ENCODE measurements at places on chromosomes 5 and 9.

- peak; percentile 15 for DNase-seq
Measured at GRCh38 chr5:156934450-156935211, 28.4 kb downstream of the TIMD4 start.

DNA sequence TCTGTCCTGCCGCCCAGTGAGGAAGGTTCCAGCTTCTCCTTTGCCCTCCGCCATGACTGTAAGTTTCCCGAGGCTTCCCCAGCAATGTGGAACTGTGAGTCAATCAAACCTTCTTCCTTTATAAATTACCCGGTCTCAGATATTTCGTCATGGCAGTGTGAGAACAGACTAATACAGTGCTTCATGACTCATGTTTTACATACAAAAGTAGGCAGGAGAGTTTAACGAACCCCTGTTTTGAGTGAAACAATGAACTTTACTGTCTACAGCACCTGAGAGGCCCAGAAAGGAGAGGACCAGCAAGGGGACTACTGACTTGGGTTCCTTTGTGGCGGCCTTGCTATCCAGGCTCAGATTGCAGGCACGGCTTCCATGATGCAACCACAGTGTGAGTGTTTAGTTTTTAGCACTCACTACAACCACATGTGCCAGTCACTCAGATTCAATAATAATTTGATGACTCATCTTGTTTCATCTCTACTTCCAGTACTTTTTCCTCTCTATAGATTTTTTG is 139.1 kb upstream of the CLINT1 start:
- DNase-seq = no peak

DNA sequence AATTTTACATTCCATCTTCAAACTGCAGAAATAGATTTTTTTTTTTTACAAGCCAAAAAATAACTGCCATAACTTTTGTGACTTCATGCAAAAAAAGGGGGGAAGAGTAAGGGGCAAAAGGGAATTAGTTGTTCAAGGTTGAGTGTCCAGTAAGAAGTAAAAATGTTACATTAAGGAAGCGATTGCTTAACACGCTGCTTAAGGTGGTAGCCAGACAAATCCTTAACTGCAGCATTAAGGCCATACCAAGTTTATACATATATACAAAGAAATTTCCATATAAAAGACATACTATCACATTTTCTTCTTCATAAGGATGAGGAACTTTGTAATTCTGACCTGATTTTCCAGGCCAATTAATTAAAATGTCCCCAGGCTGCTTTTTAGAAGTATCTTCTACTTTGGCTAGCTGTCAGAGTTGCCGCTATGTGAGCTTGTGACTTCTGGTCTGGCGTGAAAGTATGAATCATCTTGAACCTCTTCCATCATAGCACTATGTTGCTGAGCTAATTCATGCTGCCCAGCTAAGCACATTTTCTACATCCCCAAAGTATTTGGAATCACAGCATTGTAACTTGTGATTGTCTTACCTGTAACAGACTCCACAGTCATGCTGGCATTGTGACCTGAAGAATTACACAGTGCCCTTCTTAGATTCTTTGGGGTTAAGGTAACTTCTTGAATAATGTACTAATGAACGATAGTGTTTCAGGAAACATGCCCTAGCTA is 40.0 kb downstream of the G3BP1 start:
- no peak for DNase-seq

- no peak for DNase-seq
Measured at GRCh38 chr5:145360936-145361335, 474.2 kb downstream of the PRELID2 start.

GRCh38 chr5:60633341-60633740 is 66.6 kb downstream of the DEPDC1B start:
- DNase-seq = no peak

DNA sequence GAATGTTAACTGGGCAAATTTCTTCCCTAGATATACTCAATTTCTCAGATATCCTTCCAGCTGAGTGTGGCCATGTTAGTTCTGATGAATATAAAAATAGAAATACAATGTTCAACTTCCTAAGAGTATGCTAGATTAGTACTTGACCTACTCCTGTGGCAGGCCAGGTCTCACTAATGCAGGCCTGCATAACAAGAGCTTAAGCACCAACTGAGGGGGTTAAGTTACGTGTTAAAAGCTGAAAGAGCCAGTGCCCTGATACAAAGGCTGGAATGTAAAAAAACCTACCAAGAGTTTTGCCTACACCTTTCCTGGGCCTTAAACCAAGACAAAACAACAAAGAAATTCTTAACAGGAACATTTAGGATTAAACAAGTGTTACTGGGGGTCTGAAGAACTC is 102.8 kb downstream of the MRPS30 start:
- no peak for DNase-seq

- no peak for DNase-seq
Measured at GRCh38 chr5:2556375-2556966, 195.0 kb downstream of the IRX2 start.

DNA sequence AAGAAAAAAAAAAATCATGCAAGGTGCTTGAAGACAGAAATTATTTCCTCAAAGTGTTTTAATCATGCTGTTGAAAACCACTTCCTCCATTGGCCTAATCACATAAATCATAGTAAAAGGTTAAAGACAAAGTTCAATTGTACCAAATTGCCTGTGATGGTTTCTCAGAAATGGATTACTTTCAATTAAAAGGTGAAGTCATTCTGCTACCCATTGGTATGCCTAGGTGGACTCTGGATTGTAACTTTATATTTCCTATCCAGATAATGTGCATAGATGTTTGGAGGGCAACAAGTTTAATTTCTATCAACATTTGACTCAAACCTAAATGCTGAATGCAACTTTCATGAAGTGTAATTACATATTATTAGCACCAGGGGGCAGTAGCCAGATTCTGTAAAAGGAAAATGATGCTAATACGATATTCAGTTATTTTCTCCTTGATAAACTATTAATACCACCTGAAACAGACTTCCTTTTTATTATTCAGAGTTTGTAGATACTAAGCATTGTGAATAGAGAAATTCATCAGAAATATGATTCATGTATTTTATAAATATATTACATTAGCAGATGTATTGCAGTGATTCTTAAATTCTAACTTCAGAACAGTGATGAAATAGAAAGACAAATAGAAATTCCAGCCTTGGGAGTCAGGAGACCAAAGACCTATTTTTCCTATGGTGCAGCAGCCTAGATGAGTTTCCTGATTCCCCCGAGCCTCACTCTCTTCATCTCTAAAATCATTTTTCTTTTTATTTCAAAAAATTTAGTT is 148.2 kb downstream of the CAAP1 start:
- no peak for DNase-seq

DNA sequence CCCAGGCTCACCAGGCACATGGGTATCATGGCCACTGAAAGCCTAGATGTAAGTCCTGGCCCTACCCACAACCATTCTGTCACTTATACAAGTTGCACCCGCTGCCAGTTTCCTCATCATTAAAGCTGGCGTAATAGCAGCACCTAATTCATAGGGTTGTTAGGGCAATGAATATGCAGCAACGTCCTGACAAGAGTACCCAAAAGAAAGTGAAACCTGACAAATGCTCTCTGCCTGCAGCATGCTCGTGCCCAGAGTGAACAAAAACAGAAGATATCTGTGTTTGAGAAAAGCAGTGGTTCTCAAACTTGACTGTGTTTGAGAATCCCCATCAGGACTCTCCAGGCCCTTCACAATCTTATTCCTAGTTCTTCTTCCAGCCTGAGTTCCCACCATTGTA is 632.4 kb downstream of the SEMA5A start:
- no peak for DNase-seq

DNA sequence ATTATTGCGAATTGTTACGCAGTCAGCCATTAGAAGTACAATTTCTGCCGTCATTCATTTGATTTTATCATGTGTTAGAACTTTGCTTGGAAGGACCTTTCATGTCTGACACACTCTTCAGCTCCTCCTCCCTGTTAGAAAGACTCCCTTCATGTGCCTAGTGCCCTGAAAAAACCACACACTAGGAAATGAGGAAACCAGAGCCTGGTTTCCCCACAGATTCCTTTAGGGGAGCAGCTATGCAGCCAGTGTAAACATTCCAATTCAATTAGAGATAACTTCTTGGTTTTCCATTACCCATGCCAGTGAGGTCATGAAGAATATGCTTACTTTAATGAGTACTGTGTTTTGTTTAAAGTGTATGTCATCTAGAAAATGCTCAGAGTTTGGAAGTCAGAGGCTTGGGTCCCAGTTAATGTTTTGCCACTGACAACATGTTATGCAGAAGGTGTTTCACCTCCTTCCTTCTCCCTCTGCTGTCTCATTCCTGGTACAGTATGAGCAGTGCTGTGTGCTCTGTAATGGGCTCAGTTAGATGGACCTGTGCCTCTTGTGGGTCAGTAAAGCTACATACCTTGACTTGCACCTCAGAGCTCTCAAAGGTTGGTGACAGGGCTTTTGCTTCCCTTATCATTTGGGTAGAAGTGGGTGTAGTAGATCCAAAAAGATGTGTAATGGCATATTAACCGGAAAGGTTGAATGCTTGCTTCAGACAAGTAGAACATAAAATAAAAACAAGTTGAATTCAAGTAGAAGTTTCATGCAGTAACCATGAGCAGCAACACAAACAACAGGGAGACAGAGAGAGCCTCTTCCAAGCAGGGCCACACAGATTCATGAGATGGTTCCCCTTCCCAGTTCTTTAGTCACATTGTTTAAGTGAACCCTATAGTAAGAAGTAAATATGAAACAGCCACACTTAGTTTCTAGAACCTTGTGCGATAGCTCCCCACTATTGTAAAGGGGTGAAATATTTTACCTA is 52.6 kb upstream of the TNFAIP8 start:
- no peak for DNase-seq

DNA sequence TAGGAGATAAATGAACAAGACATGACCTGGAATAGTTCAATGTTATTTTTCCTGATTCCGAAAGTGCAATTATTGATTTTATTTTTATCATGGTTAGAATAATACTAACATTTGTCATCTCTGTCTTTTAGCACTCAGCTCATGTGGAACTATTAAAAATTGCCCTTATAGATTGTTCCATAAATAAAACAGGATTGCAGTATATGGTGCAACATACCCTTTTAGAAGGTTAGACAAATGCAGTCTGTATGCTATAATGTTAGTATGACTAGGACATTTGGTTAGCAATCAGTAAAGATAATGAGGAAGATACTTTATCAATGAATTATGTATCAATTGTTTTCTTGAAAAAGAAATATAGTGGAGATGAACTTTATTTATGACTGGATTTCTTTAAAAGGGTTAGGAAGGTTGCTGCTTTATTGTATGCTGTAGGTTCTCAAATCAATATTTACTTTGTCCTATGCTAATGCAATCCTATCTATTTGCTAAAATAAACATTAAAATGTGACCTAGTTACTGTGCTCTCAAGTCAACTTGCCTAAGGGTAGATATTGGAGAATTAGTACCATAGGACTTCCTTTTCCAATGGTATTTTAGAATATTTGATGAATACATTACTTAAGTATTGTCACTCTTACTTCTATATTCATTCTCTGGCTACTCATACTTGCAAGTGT is 348.9 kb upstream of the ISL1 start:
- no peak for DNase-seq

- DNase-seq = no peak
Measured at GRCh38 chr9:79384501-79384900, 187.3 kb upstream of the TLE4 start.

DNA sequence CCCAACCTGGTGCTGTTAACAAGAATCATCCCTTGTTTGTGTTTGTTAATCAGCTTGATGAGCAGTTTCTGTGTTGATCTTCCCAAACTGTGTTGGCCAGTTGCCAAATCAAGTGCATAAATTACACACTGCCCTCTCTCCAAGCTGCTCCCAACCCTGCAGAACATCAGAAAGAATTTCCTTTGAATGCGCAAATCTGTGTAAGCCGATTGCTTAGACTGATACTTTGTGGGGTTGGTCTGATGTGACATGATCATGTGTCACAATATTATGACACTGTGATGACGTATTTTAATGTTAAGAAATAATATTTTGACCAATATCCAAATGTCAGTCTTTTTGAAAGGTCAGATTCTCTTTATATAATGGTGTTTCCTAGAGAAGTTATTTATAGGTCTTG is 766.4 kb upstream of the WWC1 start:
- no peak for DNase-seq

- no peak for DNase-seq
Measured at GRCh38 chr5:68028131-68028727, 187.3 kb upstream of the PIK3R1 start.

- no peak for DNase-seq
Measured at GRCh38 chr5:35213608-35214007, 16.7 kb downstream of the PRLR start.

DNA sequence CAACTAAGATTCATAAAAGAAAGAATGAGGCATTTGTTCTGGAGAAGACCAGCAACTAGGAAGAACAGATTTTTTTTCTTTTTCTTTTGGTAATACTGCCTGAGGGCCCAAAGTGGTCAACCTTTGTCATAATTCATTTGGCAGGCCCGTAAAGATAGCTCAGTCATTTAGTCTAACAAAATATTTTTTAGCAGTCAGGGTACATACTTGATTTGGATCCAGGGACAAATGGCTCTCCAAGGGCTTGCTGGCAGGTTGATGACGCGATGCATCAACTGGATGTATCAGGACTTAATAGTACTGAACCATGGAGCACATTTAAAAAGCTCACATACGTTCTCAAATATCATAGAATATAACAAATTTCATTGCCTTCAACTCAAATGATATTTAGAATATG is 203.4 kb upstream of the ZNF608 start:
- no peak for DNase-seq

- no peak for DNase-seq
Measured at GRCh38 chr5:67094476-67095300, 101.9 kb downstream of the CD180 start.

GRCh38 chr9:33166231-33167083 is 679 bp downstream of the B4GALT1 start:
- no peak for DNase-seq

GRCh38 chr9:94298949-94299599 is 29.4 kb downstream of the NUTM2F start:
- DNase-seq = no peak

DNA sequence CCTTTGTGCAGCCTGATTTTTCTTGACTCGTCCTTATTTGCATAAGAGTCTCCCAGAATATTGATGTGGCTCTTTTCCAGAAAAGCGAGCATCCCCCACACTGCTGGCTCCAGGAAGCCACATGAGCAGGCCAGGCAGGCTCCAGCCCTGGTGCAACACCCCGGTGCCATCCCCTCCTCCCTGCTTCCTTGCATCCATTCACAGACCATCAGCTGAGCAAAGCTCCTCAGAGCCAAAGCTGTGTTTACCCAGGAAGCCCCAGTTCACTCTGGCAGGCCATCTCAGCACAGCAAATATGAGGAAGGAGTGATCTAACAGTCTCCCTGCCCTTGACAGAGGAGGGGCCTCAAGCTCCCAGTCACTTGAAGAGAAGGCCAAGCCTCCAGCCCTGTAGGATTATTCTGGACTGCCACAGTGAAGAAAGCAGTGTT is 34.4 kb downstream of the INSYN2B start:
- no peak for DNase-seq

GRCh38 chr5:95887977-95888376 is 65.5 kb upstream of the GLRX start:
- no peak for DNase-seq
